Mesenchymal stem cell (in vitro differentiated cells and primary cell): ENCODE measurements at places on chromosomes 6 and 20.

- peak; percentile 66 for DNase-seq
These were observed 10.7 kb downstream of the TULP4 start for GRCh38 chr6:158322724-158323560.

- DNase-seq = no peak
These were observed 50.1 kb downstream of the SPTLC3 start for GRCh38 chr20:13058666-13059389.

DNA sequence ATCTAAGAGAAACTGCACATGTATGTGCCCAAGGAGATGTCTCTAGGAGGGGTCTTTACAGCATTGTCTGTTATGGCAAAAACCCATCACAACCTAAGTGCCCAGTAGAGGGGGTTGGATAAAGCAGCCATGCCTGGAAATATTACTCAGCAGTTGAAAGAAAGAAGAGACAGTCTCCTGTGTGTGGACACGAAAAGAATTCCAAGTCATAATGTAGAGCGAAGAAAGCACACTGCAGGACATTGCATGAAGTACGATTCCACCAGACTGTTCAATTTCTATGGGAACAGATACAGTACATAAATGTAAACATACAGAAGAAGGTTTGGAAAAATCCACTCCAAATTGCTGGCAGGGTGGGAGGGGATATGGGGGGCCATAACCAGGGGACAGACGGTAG lies 7.3 kb upstream of the TGM2 start:
- DNase-seq = peak; percentile 86

GRCh38 chr6:41976794-41977484 lies 35.3 kb upstream of the CCND3 start:
- peak; percentile 75 for DNase-seq

- peak; percentile 17 for DNase-seq
These were observed 182.8 kb upstream of the FOXQ1 start for GRCh38 chr6:1129131-1129530.

DNA sequence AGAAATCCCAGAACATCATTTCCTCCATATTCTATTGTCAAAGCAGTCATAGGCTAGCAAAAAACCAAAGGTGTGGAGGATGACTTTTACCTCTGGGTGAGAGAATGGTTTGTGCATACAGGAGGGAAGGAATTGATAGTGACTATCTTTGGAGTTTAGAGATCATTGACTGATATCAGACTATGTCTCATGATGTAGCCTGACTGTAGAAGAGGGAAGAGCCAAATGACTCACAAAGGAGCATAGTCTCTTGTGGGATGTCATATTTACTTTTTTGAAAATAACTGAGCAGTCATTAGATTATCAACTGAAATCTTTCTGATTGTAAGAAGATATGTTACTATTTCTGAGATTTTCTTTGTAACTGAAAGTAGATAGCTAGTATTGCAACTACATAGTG lies 158.5 kb downstream of the FLRT3 start:
- no peak for DNase-seq

DNA sequence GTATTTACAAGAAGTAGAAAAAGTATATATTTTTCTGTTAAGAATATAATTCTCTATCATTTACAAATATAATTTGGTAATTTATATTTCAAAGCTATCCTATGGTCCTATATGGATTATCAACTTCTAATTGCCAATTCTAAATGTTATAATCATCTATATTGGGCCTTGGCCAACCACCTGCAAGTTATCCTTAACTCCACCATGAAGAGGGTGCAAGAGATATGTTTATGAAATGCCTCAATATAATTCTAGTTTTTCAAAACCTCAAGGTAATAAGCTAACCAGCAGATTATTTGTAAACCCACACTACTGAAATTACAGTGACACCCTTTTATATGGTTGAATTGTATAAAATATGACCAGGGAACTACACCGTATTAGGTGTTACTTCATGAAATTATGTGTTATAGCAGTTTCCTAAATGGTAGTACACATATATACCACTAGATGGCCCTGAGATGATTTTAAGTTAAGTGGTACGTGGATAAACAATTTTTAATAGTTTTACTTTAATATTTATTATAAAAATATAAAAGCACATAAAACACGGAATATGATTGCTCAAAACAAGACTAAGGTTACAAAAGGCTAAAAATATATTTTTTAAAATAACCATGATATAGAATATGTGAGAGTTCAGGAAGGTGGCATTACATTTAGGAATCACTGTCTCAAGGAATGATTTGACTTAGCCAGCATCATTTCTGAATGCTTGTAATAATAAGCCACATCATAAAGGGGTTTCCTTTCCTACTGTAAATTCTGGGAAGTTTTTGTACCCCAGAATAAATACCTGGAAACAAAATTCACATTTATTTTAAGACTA lies 9.8 kb upstream of the PNISR start:
- DNase-seq = peak; percentile 52

DNA sequence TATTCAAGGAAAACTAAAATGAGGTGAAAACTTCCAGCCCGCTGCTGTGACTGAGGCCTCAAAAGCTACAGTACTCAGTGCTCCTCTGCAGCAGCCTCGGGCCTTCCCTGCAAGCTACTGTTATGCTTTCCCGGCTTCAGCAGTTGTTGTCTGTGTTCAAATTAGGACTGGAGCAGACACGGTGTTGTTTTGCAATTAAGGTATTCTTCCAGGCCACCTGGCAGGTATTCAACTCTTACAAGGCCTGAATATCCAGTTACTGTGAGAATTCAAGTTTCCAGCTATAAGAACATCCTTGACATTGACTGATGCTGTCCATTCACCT lies 10.7 kb downstream of the TXNDC5 start:
- no peak for DNase-seq
